Activated CD4-positive, alpha-beta T cell treated with anti-CD3 and anti-CD28 coated beads, Interleukin-2, amount 50 U/mL, for 4 hours (primary cell): ENCODE measurements at places on chromosomes 4 and X.
A peak's percentile ranks its signal among the peaks of the same experiment; 100 is the strongest.

DNA sequence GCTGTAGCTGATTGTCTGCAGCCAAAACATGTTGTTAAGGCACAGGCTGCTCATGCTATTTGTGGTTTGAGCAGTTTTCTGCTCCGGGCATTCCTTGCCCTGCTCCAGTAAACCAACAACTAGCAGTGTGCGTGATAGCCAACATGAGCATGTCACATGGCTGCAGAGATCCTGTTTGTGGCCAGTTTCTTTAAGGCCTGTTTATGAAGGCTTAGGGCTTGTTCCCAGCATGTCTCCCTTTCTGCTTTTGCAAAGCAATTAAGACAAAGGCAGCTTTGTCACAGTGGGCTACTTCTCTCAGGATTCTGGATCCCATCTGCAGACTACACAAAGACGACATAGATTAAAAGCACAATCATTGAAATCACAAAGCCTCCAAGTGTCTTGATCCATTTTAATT is 160.5 kb downstream of the ZNF518B start:
- no peak for DNase-seq

GRCh38 chr4:148057516-148057915 is 325.6 kb downstream of the ARHGAP10 start:
- no peak for DNase-seq

DNA sequence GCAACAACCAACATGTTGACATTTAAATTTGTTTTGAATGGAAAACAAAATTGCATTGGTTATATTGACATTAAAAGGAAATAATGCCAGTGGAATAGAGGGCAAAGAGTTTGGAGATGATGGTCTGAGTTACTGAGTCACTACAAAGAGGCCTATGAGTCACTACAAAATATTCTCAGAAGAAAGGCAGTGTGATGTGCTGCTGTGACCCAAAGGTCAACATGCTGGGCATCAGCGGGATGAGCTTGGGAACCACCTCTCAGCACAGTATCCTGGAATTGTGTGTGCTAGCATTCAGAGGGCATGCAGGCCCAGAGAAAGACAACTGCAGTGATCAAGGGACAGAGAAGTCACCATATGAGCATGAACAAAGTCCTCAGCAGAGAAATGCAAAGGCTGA is 2.8 kb downstream of the CMC4 start:
- DNase-seq = no peak

DNA sequence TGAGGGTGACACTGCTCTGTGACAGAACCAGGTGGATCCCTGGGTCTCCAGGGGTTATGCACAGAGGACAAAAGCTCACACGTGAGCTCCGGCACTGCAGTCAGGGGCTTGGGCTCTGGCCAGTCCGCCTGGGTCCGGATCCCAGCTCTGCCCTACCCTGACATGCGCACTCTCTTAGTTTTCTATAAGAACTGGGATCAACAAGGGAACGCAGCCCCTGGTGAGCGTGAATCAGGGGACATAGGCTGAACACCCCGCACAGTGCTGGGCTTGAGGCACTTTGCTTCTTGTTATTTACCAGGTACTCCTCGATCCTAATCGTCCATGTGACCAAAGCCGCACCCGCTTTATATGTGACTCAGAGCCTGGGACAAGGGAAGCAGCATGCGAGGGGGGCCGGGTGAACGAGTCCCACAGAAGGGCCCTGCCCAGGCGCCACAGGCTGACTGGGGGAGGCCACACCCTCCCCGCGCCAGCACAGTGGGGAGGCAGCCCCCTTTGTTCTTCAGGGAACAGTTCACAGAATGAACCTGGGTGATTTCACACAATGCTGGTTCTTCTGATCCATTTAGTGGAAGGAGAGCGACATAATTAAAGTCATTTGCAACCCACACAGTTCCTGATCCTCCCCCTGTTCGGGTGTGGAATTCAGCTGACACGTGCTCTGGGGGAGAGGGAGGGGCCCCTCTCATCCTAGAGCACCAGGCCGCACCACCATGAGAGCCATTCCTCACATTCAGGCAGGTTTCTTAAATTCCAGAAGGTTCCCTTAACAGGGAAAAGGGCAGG is 55.5 kb downstream of the WFS1 start:
- no peak for DNase-seq

GRCh38 chr4:40788331-40788730 is 38.6 kb downstream of the NSUN7 start:
- DNase-seq = no peak

- DNase-seq = no peak
These were observed 5.4 kb upstream of the TBC1D1 start for GRCh38 chr4:37885496-37885895.

DNA sequence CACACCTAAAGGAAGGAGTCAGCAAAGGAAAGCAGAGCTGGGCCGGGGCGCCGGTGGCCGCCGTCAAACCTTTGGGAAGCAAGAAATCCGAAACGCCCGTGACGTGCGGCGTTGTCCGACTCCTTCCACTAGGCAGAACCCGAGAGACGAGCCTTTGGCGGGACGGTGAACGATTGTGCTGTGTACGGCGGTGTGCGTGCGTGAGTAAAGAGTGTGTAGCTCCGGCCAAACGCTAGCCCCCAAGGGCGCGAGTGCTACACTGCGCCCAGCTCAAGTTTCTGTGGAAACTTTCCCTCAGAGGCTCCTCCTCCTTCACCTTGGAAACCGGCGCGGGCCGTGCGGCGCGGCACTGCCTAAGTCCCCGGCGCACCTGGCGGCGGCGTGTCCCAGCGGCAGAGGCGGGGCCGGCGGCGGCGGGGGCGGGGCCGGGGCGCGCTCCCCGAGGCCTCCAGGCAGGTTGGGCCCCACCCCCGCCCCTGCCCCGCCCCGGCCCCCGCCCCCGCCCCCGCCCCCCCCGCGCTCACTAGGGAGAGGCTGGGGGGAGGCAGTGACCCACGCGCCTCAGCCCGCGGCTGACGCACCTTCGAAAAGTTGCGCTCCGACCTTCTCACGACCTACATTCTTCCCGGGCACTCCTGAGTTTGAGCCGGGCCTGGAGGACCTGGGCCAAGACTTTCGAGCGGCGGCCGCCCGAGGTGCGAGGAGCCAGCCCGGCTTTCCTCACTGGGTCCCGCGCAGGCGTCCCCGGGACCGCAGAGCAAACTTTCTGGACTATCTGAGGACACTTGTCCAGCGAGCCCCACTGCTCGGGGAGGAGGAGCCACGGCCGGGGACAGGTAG is at the start of gene FHIP1A:
Gene FHIP1A (plus strand): TSS at position 547 of the 840 bp plus-strand sequence. CDS start 157,084 bp downstream, outside the sequence.
- peak; percentile 84 for DNase-seq

DNA sequence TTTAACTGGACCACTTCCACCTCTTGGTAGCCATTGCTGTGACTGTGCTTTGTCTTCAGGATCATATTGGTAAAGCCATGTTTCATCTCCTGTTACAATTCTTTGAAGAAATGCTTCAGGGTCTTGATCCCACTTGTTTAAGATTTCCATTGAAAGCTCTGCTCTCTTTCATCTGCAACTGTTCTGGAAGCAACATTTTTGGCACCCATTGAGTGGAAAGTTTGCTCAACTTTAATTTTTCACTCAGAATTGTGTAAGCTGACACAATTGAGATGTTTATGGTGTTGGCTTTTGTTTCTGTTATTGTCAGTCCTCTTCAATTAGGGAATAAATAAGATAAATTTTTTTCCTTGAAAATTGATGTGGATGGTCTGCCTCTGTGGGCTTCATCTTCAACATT is 237.4 kb downstream of the MAPK10 start:
- no peak for DNase-seq

DNA sequence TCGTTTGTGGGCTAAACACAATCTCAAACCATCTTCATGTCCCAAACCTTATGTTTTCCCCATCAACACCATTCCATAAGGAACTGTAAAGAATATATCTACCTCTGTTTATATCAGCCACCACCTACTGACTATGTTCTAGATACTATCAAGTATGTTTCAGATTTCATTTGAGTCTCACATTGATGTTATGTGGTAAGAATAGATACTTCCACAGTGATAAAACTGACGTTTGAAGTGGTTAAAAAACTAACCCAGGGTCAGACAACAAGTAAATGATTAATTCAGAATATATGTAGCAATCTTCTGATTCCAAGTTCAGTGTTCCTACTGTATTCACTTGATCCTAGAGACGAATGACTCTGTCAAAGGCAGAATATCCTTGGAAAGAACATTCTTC is 156.8 kb upstream of the RASGEF1B start:
- DNase-seq = no peak

DNA sequence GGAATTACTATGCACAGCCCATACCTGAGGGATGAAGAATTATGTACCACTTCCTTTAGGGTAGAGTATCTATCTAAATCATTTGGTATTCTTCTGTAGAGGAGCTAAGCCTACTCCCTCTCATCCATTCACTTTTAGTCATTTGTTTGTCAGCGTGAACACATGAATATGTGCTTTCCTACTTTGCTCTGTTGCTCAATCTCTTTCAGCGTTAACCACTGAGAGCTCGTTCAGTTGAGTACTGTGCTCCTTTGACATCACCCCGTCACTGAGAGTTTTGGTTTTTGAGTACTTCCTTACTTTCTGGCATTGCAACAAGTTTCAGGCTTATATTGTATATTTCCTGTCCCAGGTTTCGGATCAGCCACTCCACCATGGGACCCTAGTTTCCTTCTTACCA is 700.6 kb downstream of the NLGN4X start:
- no peak for DNase-seq

DNA sequence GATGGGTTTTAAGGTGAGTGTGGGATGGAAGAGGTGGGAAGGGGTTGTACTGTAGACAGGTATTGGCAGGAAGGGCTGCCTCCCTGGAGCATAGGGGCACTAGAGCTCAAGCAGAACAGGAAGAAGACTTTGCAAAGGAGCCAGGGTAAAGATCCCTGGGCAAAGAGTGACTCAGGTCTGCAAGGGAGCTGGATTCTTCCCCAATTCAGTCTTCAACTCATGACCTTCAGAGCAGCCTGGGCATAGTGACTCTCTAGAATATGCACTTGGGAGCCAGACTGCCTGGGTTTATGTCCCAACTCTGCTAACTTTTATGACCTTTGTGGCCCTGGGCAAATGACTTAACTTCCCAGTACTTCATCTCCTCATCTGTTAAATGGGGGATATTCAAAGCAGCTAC is 4.0 kb downstream of the LONRF3 start:
- DNase-seq = no peak

- DNase-seq = no peak
These were observed 245.3 kb downstream of the AFAP1 start for GRCh38 chr4:7694324-7694723.

- DNase-seq = no peak
These were observed 232.2 kb upstream of the FMR1 start for GRCh38 chrX:147679356-147680005.

DNA sequence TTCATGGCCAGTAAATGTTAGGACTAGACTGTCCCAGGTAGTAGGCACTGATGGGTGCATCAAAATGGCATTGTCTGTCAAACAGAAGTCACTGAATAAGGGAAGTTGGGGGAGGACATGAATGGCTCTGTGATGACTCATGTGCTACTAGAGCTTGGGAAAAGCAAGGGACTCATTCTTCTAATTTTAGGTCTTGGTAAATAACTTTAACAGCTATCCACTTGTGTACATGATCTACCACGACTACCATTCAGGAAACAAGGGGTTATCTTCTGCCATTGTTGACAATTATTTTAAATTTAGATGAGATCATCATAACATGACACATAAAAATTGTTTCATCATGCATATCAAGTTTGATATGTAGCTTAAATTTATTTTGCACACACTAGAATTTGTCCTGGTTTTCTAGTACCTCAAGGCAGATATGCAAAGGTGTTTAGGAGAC is 6.3 kb downstream of the AREG start:
- no peak for DNase-seq

DNA sequence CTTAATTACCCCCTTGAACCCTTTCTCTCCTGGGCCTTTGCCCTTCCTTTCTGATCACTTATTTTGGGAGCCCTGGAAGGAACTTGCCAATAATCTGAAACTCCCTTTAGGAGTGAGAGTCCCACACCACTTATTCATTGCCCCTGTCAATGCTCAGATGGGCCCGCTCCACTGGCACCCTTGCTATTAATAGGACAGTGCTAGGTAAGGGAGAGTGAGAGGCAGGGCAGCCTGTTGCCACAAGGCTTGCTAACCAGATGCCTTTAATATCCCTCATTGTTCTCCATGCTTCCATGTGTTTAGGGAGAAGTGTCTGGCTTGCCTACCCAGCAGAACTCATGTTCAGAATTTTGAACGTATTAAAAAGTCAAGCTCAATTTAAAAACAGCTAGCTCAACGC is 1.7 kb upstream of the NHS start:
- DNase-seq = no peak

DNA sequence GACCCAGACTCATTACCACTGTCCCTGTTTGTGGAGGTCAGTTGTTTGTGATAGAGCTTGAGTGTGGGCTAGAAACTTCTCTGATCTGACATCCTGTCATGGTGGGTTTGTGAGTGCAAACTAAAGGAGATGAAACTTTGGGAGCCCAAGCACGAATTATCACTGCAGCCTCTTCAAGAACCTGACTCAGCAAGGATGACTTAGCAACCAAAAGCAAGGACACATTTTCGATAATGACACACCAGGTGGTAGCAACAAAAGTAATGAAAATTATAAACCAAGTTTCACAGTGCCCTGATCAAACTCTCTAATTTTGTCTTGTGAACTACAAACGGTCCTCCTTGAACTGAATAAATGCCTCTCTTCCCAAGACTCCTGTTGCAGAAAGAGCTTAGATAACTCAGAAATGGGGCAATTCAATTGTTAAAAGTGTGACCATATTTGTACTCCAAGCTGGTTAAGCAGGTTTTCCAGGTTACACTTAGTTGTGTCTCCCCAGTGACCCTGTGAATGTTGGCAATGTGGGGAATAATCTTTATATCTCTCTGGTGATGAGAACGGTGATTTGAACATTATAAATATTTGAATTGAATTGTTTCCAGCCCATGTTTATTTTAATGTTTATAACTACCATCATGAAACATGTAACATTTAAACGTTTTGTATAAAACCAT is 52.6 kb upstream of the ATP8A1 start:
- no peak for DNase-seq

DNA sequence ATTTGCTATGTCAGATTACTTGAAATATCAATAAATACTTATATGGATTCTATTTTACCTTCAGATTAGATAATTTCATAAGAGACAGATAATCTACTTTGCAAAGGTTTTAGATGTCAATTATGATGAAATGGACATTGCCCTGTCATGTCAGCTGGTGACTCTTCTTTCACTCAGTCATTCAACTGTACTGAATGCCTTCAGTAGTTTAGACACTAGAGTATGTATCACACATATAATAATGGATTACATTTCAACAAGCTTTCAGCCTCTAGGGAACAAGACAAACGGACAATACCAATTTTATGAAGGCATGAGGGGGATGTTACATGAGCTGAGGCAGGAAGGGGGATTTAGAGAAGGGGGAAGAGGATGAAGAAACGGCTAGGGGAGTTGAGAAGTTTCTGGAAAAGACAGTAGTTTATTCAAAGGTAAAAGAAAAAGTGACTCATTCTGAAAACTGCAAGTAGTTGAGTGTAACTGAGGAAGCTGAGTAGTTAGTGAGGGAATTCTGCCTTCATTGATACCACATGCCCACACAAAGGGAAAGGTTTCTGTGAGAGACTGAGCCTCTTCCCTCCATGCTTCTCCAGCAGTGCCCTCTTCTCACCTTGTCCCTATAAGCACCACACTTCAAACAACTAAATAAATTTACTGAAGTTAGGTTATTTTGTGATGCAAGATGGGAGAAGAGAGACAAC is 25.7 kb downstream of the SLC9B2 start:
- DNase-seq = no peak

- DNase-seq = peak; percentile 8
These were observed 13.9 kb upstream of the PPEF2 start for GRCh38 chr4:75916091-75916661.

- no peak for DNase-seq
These were observed 29.8 kb upstream of the SMAD1 start for GRCh38 chr4:145451895-145452294.
